ENCODE measurements at places on chromosomes 6 and 20.

DNA sequence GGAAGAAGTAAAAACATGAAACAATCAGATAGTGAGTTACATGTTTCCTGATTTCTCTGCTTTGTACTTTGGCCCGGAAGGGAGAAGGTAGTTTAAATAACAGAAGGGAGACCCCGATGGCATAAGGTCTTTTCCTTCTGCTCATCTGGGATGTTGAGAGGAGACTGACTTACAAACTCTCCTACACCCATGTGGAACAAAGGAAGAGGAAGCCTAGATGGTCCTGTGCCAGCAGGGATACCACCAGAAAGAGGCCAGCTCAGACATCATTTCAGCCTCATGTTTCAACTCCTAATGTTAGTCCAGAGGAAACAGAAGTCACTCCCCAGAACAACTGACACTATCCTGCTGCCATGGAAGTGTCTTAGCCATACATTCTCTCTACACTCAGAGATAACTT is 250.7 kb upstream of the NOX3 start:
- no peak for DNase-seq

- no peak for DNase-seq
Observed at GRCh38 chr6:94367316-94367715, 948.0 kb upstream of the EPHA7 start.

- peak; percentile 63 for DNase-seq
Observed at GRCh38 chr6:129498950-129499842, 210.8 kb downstream of the ARHGAP18 start.

DNA sequence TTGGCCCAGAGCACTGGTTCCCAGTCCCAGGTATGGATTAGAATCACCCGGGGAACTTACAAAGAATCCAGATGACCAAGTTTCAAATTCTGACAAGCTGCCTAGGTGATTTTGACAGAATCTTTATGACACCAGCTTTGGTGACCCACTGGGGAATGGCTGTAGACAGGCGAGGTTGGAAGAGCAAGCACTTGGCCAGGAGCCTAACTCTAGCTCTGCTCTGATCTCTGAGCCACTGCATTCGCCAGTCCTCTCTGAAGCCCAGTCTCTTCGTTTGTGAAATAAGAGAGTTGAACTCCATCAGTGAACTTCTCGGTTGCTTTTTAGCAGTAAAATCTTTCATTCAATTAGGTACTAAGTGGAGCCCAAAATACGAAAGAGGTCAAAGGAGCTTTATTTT is 161.2 kb downstream of the VEGFA start:
- DNase-seq = no peak

GRCh38 chr20:3374296-3374695 is 33.2 kb downstream of the DNAAF9 start:
- DNase-seq = no peak

DNA sequence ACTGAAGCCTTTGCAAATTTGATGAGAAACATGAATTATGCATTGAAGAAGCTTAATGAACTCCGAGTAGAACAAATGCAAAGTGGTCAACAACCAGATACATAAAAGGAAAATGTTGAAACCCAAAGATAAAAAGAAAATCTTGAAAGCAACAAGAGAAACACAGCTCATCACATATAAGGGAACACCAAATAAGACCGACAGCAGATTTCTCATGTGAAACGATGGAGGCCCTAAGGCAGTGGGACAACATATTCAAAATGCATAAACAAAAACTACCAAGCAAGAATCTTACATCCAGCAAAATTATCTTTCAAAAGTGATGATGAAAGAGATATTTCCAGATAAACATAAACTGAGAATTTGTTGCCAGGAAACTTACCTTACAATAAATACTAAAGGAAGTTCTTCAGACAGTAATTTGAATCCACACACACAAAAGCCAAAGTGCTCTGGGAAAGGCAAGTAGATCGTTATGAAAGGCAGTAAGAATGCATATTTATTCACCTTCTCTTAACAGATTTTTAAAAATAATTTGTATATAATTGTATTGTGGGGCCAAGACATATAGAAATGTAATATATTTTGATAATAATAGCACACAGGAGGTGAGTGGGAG is 22.5 kb downstream of the SLC52A3 start:
- no peak for DNase-seq

GRCh38 chr20:53899351-53900167 is 170.8 kb downstream of the BCAS1 start:
- DNase-seq = peak; percentile 62

GRCh38 chr6:134938896-134939295 is 11.0 kb downstream of the ALDH8A1 start:
- peak; percentile 11 for DNase-seq

- no peak for DNase-seq
Observed at GRCh38 chr6:48568856-48569255, 457.9 kb upstream of the PTCHD4 start.

DNA sequence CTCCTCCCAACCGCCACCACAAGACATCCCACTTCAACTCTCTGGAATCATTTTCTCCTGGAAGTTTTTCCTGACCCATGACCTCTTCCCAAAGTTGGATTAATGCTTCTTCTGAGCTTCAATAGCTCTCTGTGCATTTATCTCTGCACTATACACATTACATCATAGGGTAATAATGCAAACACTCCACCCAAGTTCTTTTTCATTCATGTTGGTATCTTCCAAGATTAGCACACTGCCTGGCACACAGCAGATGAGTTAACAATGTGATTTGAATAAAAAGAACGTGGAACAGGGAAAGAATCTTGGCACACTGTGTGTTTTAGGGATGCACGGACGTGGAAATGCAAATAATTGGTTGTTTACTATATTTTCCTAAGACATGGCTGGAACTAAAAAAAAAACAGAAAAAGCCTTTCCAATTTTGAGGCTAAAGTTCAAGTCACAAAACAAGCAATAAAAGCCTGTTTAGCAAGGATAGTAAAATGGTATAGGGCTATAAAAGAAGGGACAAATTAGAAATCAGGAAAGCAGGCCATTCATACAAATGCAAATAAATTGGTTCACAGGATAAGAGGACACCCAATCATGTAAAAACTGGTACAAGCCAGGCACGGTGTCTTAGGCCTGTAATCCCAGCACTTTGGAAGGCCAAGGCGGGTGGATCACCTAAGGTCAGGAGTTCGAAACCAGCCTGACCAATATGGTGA is 1.6 kb upstream of the FAM135A start:
- no peak for DNase-seq

- DNase-seq = peak; percentile 13
Observed at GRCh38 chr6:16129623-16130401, 926 bp downstream of the MYLIP start.

DNA sequence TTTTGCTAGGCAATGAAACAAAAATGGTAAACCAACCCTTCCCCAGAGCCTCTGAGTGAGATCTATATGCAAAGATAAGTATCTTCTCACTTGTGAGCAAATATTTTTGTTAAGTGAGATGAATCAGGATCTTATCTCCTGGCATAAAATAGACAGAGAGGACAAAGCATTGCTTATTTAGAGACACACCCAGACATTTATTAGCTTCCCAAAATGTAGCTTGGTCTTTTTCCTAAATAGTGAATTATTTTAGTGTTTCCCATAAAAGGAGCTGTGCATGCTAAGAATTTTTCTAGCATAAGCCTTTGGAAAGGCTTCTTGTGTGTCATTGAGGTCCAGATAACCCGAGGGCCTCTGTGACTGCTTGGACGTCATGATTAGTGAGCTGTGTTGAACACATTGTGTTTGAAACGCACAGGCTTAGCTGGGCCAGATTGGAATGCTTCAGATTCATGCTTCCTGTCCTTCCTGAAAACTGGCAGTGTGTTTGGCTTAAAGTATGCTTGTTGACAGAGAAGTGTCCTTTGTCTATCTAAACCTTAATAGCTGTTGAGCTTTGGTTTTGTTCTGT is 16.5 kb downstream of the MTHFD1L start:
- DNase-seq = peak; percentile 97

GRCh38 chr6:35809809-35810208 is 4.7 kb downstream of the LHFPL5 start:
- no peak for DNase-seq

DNA sequence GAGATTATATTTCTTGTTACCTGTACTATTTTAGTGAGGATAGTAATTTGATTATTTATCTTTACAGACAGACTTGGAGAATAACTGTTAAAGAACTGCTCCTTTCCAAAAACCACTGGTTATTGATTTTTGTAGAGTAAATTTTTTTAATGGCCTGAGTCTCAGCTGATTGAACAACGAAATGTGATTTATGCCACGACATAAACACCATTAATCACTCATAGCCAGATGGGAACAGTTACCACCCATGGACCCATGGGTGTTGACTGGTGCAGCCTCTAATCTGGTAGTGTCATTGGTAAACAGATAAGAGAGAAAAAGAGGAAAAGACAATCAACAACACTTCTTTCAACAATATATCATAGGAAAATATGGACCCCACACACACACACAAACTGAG is 101.4 kb upstream of the BEND6 start:
- no peak for DNase-seq

GRCh38 chr6:137136065-137136464 is 37.4 kb downstream of the IL22RA2 start:
- peak; percentile 23 for DNase-seq

DNA sequence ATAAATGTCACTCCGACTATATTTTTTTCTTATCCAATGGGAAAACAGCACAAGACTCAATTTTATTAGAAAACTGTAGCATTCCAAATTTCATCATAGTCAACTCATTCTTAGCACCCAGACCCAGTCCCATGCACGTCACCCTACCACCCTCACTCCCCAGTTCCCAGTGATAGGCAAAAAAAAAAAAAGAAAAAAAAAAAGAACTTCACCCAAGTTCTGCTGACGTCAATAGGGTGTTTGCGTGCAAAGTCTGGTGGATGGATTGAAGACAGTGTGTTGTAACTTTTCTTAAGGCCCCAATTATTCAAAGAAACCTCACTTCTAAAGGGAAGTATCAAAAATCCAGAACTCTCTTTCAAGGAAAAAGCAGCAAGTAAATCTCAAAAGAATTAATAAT is 213.9 kb upstream of the PRDM1 start:
- DNase-seq = no peak

GRCh38 chr6:148874698-148875293 is 128.0 kb downstream of the UST start:
- DNase-seq = peak; percentile 15

GRCh38 chr6:119760046-119760445 is 410.5 kb upstream of the MAN1A1 start:
- DNase-seq = no peak

Data from iris pigment epithelial cell (primary cell).